ENCODE measurements at places on chromosomes 4 and X. TPM values are rescaled to one million over a fixed set of nuclear protein-coding genes. Genes with fewer than 3 reads are reported as not detected.

GRCh38 chr4:106565727-106566126 lies 197.1 kb upstream of the GIMD1 start:
- no peak overlapping the region for H3K27ac ChIP-seq
- H3K27me3 ChIP-seq, result peaks cover 2% of the 10 kb centered on the region
- H3K4me1 ChIP-seq, result peaks cover 13% of the 10 kb centered on the region
- no peak overlapping the region for H3K4me3 ChIP-seq

GRCh38 chr4:55237839-55238238 lies 108.2 kb upstream of the SRD5A3 start:
- H3K4me3 ChIP-seq, result no peak overlapping the region
- no peak overlapping the region for H3K27ac ChIP-seq
- H3K4me1 ChIP-seq, result no peaks in the 10 kb centered on the region
- peaks cover 39% of the 10 kb centered on the region for H3K27me3 ChIP-seq

Gene PGRMC1
- total RNA-seq, result 61.9 TPM

GRCh38 chr4:162461952-162462351 lies 298.2 kb upstream of the FSTL5 start:
- H3K4me1 ChIP-seq, result no peaks in the 10 kb centered on the region
- no peak overlapping the region for H3K27ac ChIP-seq
- H3K27me3 ChIP-seq, result peaks cover 9% of the 10 kb centered on the region
- no peak overlapping the region for H3K4me3 ChIP-seq
- DNase-seq, result no peak

DNA sequence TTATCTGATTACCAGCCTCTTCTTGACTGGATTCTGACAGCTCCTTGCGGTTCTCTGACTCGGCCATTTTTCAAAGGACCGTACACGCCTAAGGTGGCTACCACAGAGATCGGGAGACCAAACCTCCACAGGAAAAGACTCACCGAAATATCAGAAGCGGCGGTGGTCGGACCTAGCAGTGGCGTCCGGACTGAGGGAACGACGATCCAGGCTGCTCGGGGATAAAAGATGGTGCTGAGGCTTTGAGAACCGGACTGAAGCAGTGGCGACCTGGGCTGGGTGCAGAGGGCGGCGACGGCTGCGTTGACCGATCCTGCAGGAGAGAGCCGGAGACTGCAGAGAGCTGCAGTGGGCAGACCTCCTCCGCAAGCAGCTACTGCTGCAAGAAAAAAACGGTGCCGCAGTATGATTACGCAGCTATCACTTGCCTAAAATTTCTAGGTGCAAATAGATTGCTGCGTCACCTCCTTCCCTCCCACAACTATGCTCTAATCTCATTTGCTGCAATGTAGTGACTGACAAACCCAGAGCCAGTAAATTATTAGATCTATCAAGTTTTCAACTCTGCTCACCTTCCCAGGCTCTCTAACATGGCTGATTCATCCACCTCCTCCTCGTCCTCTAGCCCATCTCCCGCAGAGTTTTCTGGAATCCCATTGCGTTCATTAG lies at the start of gene NAP1L2:
Gene NAP1L2, minus strand, starts transcription at position 426 of the 669 bp plus-strand sequence. Its CDS starts 359 bp downstream, at position 67.
- H3K4me3 ChIP-seq, result peak within 1 kb of the TSS; percentile 40
- H3K4me1 ChIP-seq, result peaks cover 2% of the 10 kb centered on the region
- no peak for DNase-seq
- H3K27me3 ChIP-seq, result peaks cover 10% of the 10 kb centered on the region

- no peak for DNase-seq
- no peak overlapping the region for H3K27ac ChIP-seq
- H3K36me3 ChIP-seq, result peaks cover 2% of the 10 kb centered on the region
- no peak overlapping the region for H3K4me3 ChIP-seq
Observed at GRCh38 chrX:3598709-3599108, 114.7 kb downstream of the PRKX start.

DNA sequence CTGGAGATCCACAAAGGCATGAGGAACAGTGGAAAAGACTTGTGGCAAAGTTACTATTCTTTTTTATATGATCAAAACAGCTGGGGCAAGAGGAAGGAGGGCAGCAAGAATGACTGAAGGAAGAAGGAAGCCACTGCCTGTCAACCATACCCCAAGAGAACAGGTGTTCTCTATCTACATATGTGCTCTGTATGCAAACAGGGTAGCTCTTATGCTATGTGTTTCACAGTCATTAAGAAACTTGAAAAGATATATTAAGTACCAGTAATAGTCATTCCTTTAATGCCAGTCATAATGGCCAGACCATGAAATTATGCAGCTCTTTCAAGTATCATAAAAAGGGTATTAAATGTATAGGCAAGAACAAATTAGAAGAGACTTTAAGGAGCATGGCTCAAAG lies 363.9 kb downstream of the KLHL13 start:
- no peak for DNase-seq
- H3K27ac ChIP-seq, result no peak overlapping the region
- no peaks in the 10 kb centered on the region for H3K36me3 ChIP-seq

- no peak overlapping the region for H3K27ac ChIP-seq
- no peaks in the 10 kb centered on the region for H3K4me1 ChIP-seq
- DNase-seq, result no peak
- no peaks in the 10 kb centered on the region for H3K27me3 ChIP-seq
- no peaks in the 10 kb centered on the region for H3K36me3 ChIP-seq
Observed at GRCh38 chr4:165524532-165525190, 145.9 kb downstream of the CPE start.

Gene CTAG1B
- total RNA-seq, result not detected

Gene RTL5
- 19.5 TPM for total RNA-seq

- H3K4me1 ChIP-seq, result no peaks in the 10 kb centered on the region
- H3K36me3 ChIP-seq, result no peaks in the 10 kb centered on the region
- no peak for DNase-seq
- no peak overlapping the region for H3K4me3 ChIP-seq
- H3K27ac ChIP-seq, result no peak overlapping the region
Observed at GRCh38 chr4:152011469-152011868, 250.7 kb upstream of the GATB start.

- H3K27ac ChIP-seq, result no peak overlapping the region
- DNase-seq, result no peak
- H3K4me3 ChIP-seq, result no peak overlapping the region
- no peaks in the 10 kb centered on the region for H3K36me3 ChIP-seq
- no peaks in the 10 kb centered on the region for H3K4me1 ChIP-seq
Observed at GRCh38 chrX:57172544-57172943, 35.3 kb upstream of the SPIN2A start.

DNA sequence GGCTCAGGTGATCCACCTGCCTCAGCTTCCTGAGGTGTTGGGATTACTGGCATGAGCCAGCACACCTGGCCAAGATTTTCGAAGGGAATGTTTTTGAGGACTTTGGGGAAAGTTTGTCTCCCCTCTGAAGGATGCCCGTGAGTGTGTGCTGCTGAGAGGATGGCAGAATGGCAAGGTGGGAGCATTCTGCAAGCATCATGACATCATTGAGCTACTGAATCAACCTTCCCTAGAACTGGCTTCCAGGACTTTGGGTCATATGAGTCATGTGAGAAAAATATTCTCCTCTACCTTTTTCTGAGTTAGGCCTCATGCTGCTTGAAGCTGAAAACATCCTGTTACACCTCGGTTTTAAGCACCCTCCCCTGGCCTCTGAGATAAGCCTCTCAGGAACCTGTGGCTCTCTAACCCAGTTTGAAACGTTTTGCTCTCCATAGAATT lies 31.0 kb downstream of the TMEM131L start:
- H3K4me1 ChIP-seq, result peaks cover 25% of the 10 kb centered on the region
- H3K27me3 ChIP-seq, result no peaks in the 10 kb centered on the region
- no peak overlapping the region for H3K27ac ChIP-seq
- no peak overlapping the region for H3K4me3 ChIP-seq
- peaks cover 3% of the 10 kb centered on the region for H3K36me3 ChIP-seq
- no peak for DNase-seq

GRCh38 chr4:288891-289290 lies 16.4 kb downstream of the ZNF732 start:
- no peaks in the 10 kb centered on the region for H3K27me3 ChIP-seq
- H3K36me3 ChIP-seq, result peaks cover 14% of the 10 kb centered on the region
- H3K4me3 ChIP-seq, result no peak overlapping the region
- no peak for DNase-seq
- no peaks in the 10 kb centered on the region for H3K4me1 ChIP-seq

Gene ESX1
- not detected for total RNA-seq

- DNase-seq, result no peak
- H3K4me3 ChIP-seq, result no peak overlapping the region
- no peaks in the 10 kb centered on the region for H3K27me3 ChIP-seq
- no peak overlapping the region for H3K27ac ChIP-seq
- H3K4me1 ChIP-seq, result peaks cover 39% of the 10 kb centered on the region
Observed at GRCh38 chr4:87071401-87071800, 136.6 kb downstream of the AFF1 start.

DNA sequence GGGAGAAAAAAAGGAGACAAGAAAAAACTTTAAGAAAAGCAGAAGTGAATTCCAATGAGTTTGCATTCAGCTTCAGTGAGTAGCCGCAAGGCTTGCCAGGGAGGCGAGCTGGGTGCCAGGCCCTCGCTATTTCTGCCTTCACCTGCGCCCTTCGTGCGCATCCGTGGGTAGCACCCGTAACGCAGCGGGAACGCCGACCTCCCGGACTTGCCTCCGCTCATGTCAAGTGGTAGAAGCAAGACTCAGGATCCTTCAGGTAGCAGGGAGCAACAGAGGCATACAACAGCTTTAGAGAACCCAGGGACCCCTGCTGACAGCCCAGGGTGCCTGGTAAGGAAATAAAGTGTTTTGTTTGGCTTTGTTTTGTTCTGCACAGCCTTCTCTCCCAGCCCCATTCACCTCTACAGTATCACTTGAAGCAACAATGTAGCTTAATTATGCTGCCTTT lies 140.0 kb upstream of the BCOR start:
- peaks cover 4% of the 10 kb centered on the region for H3K4me1 ChIP-seq
- H3K36me3 ChIP-seq, result no peaks in the 10 kb centered on the region
- no peak overlapping the region for H3K4me3 ChIP-seq
- no peak overlapping the region for H3K27ac ChIP-seq

Gene RNF212
- total RNA-seq, result 3.5 TPM

GRCh38 chr4:31647786-31648185 lies 927.6 kb downstream of the PCDH7 start:
- DNase-seq, result no peak
- H3K27me3 ChIP-seq, result no peaks in the 10 kb centered on the region
- H3K27ac ChIP-seq, result no peak overlapping the region
- peaks cover 7% of the 10 kb centered on the region for H3K4me1 ChIP-seq

DNA sequence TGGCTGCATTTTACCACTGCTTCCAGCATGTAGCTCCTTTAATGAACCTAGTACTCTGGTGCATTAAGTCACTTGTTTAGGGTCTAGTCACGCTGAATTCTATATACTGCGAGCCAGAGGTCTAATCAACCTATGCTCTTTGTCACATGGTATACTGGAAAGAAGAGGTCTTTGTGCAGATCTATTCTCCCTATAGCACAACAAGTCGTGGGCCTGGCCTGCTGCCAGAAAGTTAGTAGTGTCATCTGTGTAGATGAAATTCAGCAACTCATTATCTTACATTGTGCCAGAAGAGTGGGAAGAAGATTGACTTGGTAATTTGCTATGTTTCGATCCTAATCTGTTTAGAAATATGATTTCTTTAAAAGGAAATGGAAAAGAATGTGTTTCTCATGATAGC lies 80.8 kb downstream of the AWAT2 start:
- DNase-seq, result no peak
- H3K36me3 ChIP-seq, result no peaks in the 10 kb centered on the region
- no peaks in the 10 kb centered on the region for H3K4me1 ChIP-seq
- H3K27ac ChIP-seq, result no peak overlapping the region

GRCh38 chr4:101032541-101032940 lies 314.8 kb downstream of the PPP3CA start:
- no peak overlapping the region for H3K4me3 ChIP-seq
- H3K27ac ChIP-seq, result no peak overlapping the region
- H3K36me3 ChIP-seq, result peaks cover 18% of the 10 kb centered on the region

Gene FAM241A
- total RNA-seq, result 0.19 TPM

DNA sequence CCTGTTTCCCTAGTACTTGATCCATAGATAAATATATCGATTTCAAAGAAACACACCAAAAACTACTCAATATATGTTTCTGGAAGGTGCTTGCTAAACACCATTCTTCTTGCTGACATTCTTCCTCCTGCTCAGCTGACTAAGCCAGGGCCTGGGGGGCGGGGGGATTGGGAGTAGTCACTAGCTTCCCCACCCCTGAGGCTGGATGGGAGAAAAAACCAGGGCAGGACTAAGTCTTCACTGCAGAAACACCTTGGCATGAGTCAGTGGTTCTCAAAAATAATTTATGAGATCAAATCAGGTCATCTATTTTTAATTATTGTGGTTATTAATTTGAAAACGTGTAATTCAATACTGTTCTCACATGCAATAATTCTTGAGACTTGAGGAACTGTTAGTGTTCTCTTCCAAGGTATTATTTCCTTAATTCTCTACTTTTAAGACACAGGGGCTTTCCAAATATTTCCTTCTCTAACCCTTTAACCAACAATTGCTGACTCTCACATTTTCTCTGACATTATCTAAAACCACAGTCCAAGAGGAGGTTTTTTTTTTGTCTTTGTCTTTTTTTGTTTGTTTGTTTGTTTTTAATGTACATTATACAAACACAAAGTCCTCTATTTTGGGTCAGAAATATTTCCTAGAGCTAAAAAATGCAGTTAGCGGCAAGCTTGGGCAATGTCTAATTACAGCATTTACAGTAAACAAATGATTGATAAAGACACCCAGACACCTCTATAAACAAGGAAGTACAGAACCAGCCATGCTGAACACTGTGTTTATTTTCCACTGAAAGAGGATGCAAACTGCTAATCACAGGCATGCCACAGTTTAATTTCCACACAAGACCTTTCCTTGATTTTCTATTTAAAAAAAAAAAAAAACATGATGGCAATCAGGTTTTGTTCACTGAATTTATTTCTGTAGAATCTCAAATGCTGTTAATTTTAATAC lies 120.3 kb upstream of the USP9X start:
- H3K4me1 ChIP-seq, result peaks cover under 1% of the 10 kb centered on the region
- H3K4me3 ChIP-seq, result no peak overlapping the region
- DNase-seq, result no peak
- no peak overlapping the region for H3K27ac ChIP-seq
- no peaks in the 10 kb centered on the region for H3K27me3 ChIP-seq

DNA sequence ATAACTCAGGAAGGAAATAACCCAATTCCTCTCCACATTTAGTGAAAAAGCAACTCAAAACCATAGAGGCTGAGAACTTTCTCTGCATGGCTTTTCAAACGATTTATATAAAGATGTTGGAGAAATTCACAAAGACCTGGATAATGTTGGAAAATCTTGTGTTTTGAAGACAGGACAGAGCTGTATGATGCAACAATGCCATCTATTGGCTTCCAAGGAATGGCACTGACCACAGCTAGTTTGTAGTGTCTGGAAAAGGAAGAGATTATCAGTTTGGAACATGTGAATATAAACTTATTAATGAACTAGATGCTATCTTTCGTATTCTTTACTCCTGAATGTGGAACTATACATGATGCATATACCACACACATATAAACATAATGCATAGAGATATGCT lies 503.6 kb downstream of the IL1RAPL1 start:
- no peak overlapping the region for H3K27ac ChIP-seq
- no peaks in the 10 kb centered on the region for H3K4me1 ChIP-seq
- no peaks in the 10 kb centered on the region for H3K27me3 ChIP-seq
- H3K36me3 ChIP-seq, result no peaks in the 10 kb centered on the region
- DNase-seq, result no peak

Gene C1QTNF7
- not detected for total RNA-seq

Measured in osteocyte (in vitro differentiated cells).